T-helper 2 cell (primary cell): ENCODE measurements at places on chromosomes 4 and X.

DNA sequence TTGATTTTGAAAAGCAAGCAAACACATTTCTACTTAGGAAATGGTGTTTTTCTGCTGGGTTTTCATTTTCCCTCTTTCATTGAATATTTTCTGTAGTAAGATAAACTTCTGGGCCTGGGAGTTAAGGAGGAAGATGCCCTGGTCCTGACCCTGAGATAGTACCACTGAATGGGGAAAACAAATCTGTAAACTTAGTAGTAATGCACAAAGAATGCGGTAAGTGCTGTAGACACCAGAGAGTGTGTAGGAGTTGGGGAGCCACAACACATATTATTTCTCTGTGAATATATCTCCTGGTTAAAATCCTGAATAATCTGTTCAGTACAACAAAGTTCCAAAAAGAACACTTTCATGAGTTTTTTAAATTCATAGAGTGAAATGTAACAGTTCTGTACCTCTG, 178.3 kb downstream of the MAPK10 start:
- DNase-seq: no peak

DNA sequence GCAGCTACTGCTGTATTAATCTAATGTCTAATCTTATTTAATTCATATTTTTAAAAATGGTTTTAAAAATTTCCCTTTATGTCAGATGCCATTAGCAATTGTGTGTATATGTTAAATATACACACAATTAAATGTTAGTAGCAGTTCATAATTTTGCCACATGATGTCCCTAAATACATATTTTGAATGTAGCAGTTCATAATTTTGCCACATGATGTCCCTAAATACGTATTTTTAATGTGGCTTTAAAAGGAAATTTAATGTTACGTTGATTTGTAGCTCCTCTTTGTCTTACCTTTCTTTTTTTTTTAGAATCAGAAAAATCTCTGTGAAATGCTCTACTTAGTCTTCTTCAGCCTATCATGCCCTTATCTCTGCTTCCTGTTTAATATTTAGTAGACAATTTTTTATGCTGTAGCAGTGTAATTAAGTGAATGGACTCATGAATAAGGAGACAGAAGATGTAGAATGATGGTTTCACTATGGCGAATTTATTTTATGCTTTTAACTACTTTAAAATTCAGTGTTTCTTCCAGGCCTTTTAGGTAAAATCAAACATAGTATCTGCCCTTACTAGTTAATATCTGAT, 26.1 kb downstream of the RBM46 start:
- DNase-seq: no peak

- DNase-seq: no peak
These were observed 3.6 kb upstream of the GPR173 start for GRCh38 chrX:53044995-53045394.

GRCh38 chr4:125736057-125736456, 421.3 kb downstream of the FAT4 start:
- no peak for DNase-seq

DNA sequence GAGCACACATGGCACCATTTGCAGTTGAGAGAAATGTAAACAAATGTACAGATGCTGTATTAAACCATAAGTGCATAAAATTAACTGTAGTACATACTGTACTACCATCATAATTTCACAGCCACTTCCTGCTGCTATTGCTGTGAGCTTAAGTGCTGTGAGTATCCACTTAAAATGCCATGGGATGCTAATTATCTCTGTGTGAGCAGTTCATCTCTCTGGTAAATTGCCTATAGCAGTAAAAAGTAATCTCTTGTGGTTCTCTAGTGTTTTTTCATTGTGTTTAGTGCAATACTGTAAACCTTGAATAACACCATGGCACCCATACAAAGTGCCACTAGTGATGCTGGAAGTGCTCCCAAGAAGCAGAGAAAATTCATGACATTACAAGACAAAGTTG, 9.9 kb upstream of the SCOC start:
- no peak for DNase-seq
